ENCODE measurements at places on chromosomes 3 and 15.

DNA sequence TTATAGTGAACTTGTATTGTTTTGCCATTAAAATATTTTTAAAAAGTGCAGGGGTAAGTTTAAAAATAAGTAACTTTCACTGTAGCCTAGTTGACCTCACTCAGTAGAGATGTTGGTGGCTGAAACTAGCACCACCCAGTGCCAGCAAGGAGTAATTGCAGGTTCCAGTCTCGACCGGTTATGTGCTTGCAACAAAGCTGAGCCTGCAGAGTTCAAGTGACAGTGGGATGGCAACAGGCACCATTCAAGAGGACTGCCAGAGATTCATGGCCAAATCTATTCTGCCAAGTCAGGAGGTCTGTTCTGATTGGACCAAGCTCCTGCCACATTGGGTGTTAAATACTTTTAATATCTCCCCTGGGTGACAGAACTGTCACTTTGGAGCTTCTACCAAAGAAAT is 2.7 kb downstream of the ADAMTS7 start:
- DNase-seq: no peak

DNA sequence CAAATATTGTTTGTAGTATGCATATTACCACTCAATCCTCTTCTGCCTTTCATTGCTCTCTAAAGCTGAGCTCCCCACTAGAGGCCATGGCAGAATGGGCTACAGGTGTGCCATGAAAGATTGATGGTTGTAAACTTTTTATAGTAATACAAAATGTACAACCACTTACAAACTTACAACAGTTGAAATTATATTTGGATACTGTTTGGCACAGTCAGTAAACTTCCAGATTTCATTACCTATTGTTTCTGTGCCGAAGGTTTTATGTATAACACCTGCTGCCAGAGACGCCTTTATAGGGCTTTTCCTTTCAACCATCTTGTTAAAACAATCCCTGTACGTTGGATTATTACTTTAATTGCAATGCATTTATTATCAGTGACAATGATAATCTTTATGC is 7.0 kb downstream of the ROPN1 start:
- no peak for DNase-seq

- DNase-seq: no peak
Observed at GRCh38 chr3:122678506-122678905, 2.1 kb upstream of the PARP14 start.

- no peak for DNase-seq
Observed at GRCh38 chr3:114745322-114746240, 401.5 kb downstream of the ZBTB20 start.

DNA sequence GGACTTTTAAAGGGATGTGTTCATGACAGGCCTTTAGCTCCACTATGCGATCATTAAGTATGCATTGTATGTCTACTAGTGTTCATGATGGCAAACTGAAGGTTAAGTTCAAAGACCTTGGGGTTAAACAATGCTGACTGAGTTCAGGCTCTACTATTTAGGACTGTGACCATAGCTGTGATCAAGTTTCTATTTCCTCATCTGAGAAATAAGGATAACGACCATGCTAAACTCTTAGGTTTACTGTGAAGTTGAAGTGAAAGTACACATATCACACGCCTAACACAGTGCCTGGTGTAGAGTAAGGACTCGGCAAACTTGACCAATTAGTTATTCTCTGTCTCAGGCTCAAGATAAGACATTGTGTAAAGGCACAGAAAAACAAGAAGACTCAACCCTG is 243.2 kb downstream of the MBNL1 start:
- DNase-seq: no peak

All from activated gamma-delta T cell treated with Interleukin-2 at 50 U/mL for 16 hours (primary cell).